Smooth muscle cell of the pulmonary artery (primary cell): ENCODE measurements at places on chromosomes 12 and 14. TPM values are rescaled to one million over a fixed set of nuclear protein-coding genes. Genes with fewer than 3 reads are reported as not detected.

The RFLNA gene
- 5.7 and 14.8 TPM in 2 replicates for total RNA-seq

The ARHGAP9 gene
- total RNA-seq: 0.07 and 0.33 TPM in 2 replicates

The RAB15 gene
- 3.8 and 5.2 TPM in 2 replicates for total RNA-seq

The PRR4 gene
- 0.73 and 1.2 TPM in 2 replicates for total RNA-seq

The COX8C gene
- not detected in 2 replicates for total RNA-seq

The AVPR1A gene
- 1.9 TPM in 1 of 2 replicates, not detected in the other for total RNA-seq

The TRAF3 gene
- total RNA-seq: 27.0 and 36.7 TPM in 2 replicates

The HCAR3 gene
- total RNA-seq: not detected in 2 replicates

The MMP19 gene
- 5.8 and 16.2 TPM in 2 replicates for total RNA-seq

The DPY19L2 gene
- total RNA-seq: 3.8 and 5.2 TPM in 2 replicates

The GPR137C gene
- total RNA-seq: 0.33 and 0.39 TPM in 2 replicates

The USP44 gene
- 0.69 and 1.8 TPM in 2 replicates for total RNA-seq

The TAS2R9 gene
- total RNA-seq: not detected in 2 replicates

The KRT83 gene
- not detected in 2 replicates for total RNA-seq

The CLEC6A gene
- total RNA-seq: not detected in 2 replicates

The DAO gene
- total RNA-seq: not detected in 2 replicates

The SDR9C7 gene
- total RNA-seq: not detected in 2 replicates

The RAD9B gene
- 0.40 and 0.46 TPM in 2 replicates for total RNA-seq

The FAM177A1 gene
- total RNA-seq: 49.3 and 54.3 TPM in 2 replicates

The NTF3 gene
- total RNA-seq: 3.1 and 4.4 TPM in 2 replicates

The MYF5 gene
- not detected in 2 replicates for total RNA-seq

The YEATS4 gene
- total RNA-seq: 8.2 and 9.8 TPM in 2 replicates

The FSCB gene
- total RNA-seq: not detected in 2 replicates

The PPP1R1A gene
- not detected in 2 replicates for total RNA-seq

The GPRC5D gene
- 0.13 TPM in 1 of 2 replicates, not detected in the other for total RNA-seq

The EIF2S3B gene
- total RNA-seq: 0.65 and 14.8 TPM in 2 replicates
